Activated CD4-positive, alpha-beta T cell treated with anti-CD3 and anti-CD28 coated beads for 48 hours (primary cell): ENCODE measurements at places on chromosomes 2 and 18.

DNA sequence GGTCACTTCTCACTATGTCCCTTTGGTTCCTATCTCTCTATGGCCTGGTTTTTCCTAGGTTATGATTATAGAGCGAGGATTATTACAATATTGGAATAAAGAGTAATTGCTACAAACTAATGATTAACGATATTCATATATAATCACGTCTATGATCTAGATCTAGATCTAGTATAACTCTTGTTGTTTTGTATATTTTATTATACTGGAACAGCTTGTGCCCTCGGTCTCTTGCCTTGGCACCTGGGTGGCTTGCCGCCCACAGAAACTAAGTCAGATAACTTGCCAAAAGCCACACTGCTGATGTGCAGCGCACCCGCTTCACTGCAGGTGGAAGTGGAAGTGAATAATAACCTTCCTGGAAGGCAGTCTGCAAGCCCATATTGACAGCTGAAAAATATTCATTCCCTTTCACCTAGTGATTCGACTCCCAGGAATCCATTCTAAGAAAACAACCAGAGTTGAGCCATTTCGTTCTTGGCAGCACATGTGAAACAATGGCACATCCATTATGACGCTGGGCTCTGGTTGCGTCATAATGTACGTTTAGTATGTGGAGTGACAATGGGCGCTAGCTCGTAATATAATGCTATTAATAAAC lies 725 bp upstream of the ANKRD53 start:
- DNase-seq: peak; percentile 44

DNA sequence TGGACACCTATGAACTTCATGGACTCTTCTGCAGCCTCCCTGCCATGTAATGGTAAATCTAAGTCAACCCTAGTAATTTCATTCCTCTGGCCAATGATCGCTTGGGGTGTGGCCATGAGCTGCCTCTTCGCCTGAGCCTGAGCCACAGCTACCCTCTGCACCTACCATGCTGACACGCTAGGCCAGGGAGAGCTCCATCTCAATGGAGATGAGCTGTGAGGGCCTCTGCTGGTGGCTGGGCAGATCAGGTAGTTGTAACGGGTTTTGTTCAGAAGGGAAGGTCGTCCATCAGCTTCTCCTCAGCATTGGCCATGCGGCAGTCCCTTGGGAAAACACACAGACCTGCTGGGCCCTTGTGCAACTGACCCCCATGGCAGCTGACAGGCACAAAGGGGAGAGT lies 24.4 kb downstream of the MPHOSPH10 start:
- peak; percentile 46 for DNase-seq

DNA sequence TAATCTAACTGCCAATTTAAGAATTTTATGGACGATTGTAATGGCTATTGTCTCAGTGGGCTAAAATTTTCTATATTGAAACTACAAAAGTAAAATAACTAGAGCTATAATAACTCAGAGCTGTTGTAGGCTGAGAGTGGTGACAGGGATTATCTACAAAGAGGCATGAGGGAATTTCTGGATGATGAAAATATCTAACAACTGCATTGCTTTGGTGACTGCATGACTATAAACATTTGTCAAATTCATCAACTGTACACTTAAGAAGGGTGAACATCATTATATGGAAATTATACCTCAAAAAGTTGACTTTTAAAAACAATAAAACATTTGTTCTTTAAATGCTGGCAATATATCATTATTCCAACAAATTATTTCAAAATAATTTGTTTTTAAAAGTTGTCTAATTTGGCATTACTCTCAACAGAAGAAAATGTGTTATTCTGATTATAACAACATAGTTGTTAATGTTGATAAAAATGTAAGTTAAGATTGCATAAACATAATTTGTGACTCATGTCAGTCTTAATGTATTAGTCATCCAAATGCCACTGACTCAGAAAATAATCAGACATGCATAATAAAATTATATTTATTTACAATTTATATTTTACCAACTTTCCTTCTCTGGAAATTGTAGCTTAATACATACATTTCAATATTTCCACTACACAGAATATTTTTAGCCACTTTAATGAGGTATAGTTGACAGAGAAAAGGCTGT lies 865.1 kb upstream of the VRK2 start:
- DNase-seq: no peak

DNA sequence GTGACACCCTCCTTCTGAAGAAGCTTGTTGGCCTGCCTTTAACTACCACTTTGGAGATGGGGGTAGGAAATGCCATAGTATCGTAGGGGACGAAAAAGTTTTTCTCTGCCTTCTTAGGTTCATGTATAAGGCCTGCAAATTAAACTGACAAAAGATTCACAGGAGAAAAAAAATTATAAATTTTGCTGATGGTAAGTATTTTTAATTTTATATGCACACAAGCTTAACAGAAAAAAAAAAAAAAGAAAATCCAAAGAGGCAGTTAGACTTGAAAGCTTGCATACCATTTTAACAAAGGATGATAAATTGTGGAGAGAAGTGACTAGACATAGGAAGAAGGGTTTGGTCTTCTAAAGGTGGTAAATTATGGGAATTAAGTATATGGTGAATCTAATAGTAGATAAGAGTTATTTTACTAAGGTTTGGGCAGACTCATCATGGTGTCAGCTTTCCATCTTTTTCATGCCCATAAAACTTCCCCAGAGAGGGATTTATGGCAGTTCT lies 62.5 kb upstream of the B3GNT2 start:
- no peak for DNase-seq

- peak; percentile 36 for DNase-seq
These were observed 3.0 kb upstream of the OTX1 start for GRCh38 chr2:63047321-63048279.

GRCh38 chr2:171564463-171564862 lies 42.2 kb downstream of the CYBRD1 start:
- no peak for DNase-seq

- DNase-seq: no peak
These were observed 60.7 kb upstream of the ARHGAP15 start for GRCh38 chr2:143068509-143068908.

- no peak for DNase-seq
These were observed 37.1 kb downstream of the RAMP1 start for GRCh38 chr2:237896507-237896892.

DNA sequence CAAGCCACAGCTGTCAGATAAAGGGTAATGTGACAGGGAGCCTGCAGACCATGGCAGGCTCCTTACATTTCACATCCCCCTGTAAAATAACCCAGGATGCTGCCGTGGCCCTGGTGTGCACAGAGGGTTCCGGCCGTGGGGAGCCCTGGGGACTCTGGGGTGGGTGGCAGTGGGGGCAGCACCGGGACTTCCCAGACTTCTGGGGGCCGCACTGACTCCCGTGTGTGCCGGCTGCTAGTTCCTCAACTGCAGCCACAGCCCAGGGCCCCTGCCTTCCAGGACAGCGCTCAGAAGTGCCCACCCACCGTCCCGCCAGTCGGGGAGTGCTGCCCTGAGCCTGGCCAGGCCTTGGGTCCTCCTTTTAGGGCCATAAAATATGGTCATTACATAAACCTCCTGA lies 56.5 kb downstream of the CIB4 start:
- DNase-seq: no peak

- DNase-seq: peak; percentile 42
These were observed 50.6 kb downstream of the PMAIP1 start for GRCh38 chr18:59950215-59950944.

- no peak for DNase-seq
These were observed 4.1 kb upstream of the PRR30 start for GRCh38 chr2:27143285-27143684.

- no peak for DNase-seq
These were observed 5.2 kb downstream of the NCAPH start for GRCh38 chr2:96340493-96341414.

DNA sequence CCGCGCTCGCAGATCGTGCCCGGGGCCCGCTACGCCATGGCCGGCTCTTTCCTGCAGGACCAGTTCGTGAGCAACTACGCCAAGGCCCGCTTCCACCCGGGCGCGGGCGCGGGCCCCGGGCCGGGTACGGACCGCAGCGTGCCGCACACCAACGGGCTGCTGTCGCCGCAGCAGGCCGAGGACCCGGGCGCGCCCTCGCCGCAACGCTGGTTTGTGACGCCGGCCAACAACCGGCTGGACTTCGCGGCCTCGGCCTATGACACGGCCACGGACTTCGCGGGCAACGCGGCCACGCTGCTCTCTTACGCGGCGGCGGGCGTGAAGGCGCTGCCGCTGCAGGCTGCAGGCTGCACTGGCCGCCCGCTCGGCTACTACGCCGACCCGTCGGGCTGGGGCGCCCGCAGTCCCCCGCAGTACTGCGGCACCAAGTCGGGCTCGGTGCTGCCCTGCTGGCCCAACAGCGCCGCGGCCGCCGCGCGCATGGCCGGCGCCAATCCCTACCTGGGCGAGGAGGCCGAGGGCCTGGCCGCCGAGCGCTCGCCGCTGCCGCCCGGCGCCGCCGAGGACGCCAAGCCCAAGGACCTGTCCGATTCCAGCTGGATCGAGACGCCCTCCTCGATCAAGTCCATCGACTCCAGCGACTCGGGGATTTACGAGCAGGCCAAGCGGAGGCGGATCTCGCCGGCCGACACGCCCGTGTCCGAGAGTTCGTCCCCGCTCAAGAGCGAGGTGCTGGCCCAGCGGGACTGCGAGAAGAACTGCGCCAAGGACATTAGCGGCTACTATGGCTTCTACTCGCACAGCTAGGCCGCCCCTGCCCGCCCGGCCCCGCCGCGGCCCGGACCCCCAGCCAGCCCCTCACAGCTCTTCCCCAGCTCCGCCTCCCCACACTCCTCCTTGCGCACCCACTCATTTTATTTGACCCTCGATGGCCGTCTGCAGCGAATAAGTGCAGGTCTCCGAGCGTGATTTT lies 7.6 kb downstream of the TBR1 start:
- DNase-seq: peak; percentile 17

DNA sequence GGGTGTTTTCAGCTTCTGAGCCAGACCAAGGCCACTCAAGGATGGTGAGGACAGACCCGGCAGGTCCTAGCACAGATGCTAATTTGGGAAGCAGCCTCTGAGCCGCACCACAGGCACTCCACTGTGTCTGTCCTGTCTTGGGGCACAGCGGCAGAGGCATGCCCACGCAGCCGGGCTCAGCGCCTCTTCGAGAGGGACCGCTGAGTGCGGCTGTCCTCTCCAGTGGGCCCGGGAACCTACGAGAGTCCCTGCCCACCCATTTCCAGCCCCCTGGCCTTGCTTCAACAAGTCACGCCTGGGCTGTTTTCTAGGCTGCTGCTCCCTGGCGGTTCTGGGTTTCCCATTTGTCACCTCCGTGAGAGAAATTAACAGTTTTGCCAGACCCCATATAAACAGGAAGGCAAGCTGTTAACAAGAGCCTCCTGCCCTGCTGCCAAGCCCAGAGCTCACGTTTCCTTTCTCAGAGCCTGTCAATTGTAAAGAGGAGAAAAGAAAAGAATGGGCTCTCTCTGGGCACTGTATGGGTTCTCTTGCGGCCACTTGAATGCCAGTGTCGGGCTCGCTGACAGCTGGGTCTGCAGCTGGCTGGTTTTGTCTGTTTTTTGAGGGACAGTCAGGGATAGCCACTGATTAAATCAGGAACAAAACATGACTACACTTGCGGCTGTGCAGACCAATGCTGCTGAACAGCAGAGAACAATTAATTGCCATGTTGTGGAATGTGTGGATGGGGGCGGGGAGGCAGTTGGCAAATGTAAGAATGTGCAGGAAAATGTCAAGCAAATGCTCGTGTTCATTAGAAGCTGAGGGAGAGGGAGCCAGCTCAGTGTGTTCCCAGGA lies 30.6 kb downstream of the TMEM17 start:
- peak; percentile 9 for DNase-seq

GRCh38 chr2:15811367-15811766 lies 129.0 kb upstream of the MYCN start:
- DNase-seq: no peak

DNA sequence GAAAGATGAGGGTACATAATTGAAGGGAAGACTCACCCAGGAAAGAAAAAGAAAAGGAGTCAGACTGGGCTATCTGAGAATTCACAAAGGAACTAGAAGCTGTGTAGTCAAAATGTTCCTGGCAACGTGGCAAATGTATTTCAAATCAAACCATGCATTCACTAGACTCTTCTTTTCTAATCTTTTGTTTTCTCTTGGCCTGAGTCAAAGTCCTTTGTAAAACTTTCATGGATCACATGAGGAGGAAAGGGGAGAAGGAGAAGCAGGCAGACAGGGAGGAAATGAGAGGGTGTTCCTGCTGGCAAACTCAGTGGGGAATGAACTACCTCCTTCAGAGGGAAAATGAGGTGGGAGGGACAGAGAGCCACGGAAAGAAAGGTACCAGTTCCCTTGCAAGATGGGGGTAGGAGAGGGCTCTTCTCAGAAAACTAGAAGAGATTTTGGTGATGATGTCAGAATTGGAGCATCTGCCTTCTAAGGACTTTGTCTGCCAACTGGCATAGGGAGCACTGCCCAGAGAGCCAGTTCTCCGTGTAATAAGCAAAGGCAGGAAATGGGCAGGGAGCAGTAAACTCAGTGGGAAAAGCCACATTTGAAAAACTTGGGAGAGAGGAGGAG lies 51.4 kb downstream of the SLC8A1 start:
- DNase-seq: no peak

DNA sequence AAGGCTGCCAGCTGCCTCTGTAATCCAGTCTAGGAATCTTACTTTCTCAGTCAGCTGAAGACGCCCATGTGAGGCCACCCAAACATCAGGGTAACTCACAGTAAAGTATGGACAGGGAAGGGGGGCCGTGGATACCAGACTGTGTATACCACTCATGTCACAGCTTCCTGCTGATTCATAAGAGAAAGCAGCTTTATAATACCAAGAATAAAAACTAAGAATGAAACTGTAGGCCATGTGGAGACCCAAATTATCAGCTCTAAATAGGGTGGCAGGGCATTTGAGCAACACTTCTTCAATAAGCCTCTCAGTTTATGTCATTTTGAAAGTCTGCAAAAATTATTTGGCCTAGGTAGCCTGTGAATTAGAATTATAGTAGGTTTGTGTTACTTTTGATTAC lies 115.0 kb upstream of the CDCA7 start:
- DNase-seq: peak; percentile 36

- DNase-seq: no peak
These were observed 408.5 kb downstream of the ZEB2 start for GRCh38 chr2:144111437-144111836.

DNA sequence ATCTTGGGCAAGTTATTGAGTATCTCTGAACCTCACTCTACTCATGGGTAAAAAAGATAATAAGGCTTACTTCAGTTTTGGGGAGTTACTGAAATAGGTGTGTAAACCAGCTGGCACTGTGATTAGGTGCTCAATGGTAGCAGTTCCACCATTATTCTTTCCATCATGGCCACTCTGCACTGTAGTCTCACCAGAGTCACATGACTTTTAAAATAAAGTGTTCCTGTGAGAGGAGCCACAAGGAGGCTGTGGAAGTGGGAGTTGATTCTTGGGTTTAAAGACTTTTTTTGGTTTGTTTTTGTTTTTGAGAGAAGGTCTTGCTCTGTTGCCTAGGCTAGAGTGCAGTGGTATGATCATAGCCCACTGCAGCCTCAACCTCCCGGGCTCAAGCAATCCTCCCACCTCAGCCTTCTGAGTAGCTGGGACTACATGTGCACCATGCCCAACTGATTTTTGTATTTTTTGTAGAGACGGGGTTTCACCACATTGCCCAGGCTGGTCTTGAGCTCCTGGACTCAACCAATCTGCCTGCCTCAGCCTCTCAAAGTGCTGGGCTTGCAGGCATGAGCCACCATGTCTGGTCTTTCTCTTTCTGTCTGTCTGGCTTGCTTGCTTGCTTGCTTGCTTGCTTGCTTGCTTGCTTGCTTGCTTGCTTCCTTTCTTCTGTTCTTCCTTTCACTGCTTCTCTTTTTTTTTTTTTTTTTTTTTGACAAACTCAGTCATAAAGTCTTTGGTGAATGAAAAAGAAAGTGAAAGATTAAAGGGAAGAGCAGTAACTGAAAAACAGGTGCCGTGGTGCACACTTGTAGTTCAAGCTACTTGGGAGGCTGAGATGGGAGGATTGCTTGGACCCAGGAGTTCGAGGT lies 21.2 kb upstream of the ACVR1 start:
- peak; percentile 58 for DNase-seq
